ENCODE measurements at places on chromosomes 13 and 19.

DNA sequence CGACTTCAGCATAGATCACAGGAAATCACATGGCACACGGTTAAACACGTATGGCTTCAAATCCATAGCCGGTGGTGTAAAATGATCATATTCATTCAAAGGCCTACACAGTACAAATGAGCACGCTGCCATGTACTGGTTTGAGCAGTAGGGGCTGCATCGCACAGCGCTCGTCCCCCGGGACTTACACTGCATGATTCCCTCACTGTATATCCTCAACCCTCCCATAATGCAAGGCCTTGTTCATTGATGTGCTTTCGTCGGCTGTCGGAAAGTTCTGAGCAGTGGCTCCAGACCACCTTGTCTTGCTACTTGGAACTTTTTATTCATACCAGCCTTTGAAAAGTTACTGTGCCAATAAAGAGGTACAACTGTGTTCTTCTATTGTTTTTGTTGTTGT, 578.2 kb downstream of the MYO16 start:
- DNase-seq, result no peak

GRCh38 chr13:27980280-27980998, 8.1 kb downstream of the URAD start:
- DNase-seq, result no peak

DNA sequence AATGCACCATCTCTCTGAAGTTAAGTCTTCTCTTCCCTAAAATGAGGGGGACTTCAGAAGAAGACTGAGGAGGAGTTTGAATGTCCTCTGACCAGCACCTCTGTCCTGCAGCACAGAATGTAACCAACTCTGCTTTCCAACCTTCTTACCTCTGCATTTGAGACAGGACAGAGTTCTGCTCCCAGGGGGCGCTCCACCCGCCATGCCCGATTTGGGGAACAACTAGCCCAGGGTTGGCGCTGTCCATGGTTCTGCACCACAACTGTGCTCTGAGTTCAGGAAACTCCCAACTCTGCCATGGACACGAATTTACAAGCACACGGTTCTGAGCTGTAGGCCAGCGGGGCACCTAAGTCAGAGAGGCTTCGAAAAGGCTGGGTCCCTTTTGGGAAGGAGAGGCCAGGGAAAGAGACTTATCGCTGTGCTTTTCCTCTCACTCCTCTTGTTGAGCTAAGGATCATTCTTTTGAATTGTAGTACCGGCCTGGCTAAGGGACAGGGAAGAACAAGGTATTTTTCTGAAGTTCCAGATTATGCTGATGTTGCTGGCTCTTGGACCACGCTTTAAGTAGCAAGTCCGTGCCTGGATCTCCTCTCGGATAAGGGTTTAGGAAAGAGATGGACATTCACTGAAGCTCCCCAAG, 22.2 kb downstream of the SIGLEC5 start:
- peak; percentile 11 for DNase-seq

- no peak for DNase-seq
Observed at GRCh38 chr13:65937251-65937650, 1292.9 kb downstream of the PCDH9 start.

DNA sequence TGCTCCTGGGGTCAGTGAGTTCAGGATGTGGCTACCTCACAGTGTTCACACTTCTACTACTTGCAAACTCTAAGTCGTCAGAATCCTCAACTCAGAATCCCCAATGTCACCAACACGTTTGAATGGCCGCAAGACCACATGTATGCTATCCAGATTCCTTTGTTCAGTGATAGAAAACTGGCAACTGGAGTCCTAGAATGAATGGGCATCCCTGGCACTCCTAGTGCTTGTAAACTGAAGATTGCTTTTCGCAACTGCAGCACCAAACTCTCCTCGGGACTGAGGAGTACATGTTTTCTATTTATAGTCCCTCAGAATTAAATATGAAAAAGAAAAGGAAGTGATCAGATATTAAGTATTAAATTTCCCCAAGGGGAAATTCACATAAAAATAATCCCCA, 4.9 kb downstream of the SMAD9 start:
- DNase-seq, result no peak

GRCh38 chr19:29672933-29673336, 7.7 kb downstream of the PLEKHF1 start:
- no peak for DNase-seq

DNA sequence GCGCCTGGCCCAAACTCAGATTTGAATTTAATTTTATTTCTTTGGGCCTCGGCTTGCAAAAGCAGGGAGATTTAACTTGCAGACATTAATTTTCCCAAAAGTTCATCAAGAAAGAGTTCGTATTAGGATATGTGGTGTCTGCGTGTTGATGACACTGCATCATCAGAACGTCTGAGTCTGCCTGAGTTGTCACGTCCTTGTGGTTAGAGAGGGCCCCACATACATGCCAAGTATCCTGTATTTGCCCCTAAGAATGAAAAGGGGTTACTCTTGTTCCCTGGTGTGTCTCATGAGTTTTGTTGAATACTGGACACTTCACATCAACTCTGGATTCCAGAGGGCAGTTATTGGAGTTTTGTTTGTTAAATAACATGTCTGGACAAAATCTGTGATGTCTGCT, 5.6 kb upstream of the TEX29 start:
- no peak for DNase-seq

DNA sequence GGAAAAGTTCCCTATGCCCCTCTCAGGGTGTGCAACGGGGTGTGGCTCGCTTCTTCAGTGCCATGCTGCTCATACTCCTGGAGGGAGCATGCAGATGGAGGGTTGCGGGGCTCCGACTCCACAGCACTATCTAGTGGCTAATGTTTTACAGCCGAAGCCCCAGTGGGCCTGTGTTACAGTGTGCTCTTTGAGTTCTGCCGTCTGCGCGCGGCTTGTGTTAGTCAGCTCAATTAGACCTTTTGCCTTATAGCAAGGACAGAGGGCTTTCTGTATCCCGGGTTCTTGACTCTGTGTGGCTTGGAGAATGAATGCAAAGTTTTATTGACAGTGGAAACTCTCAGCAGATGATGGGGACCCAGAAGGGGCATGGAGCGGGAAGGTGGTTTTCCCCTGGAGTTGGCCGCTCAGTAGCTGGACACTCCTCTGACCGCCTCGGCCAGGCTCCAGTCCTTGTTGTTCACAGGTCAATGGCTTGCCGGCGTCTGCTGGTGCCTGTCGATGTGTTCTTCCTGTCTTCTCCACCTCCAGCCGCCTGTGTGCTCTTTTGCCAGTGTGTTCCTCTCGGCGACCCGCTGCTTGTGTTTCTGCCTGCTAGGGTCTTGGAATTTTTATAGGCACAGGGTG, 383.4 kb downstream of the LMO7 start:
- peak; percentile 55 for DNase-seq

GRCh38 chr13:109454167-109454917, 332.0 kb downstream of the IRS2 start:
- DNase-seq, result no peak

GRCh38 chr13:99436686-99437416, 64.4 kb upstream of the TM9SF2 start:
- peak; percentile 10 for DNase-seq

GRCh38 chr19:6596621-6597020, 5.7 kb upstream of the CD70 start:
- DNase-seq, result no peak

- no peak for DNase-seq
Observed at GRCh38 chr13:97548711-97549110, 114.7 kb downstream of the RAP2A start.

DNA sequence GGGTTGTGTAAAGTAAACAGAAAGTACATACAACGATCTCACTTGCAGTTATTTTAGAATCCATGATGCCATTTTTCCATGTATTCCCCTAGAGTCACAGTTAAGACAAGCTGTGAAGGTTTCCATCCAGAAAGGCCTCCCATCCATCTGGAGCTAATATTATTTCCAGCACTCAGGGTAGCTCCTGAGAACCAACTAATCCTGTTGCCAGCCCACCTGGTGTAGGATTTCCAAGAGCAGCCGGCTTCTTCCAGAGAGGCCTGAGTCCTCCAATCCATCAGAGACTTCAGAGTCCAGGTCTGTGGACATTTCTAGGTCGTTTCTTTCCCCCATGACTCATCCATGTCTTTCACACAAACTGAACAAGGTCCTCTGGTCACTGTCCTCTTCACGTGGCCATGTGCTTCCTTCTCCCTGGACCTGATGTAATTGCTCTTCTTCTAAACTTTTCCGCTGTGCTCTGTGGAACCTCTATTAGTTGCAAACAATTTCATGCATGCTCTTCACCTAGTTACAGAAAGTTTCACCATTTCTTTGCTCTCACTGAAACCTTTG, 270.3 kb upstream of the TMTC4 start:
- DNase-seq, result no peak

GRCh38 chr19:32362318-32362691, 16.9 kb downstream of the ZNF507 start:
- DNase-seq, result no peak

DNA sequence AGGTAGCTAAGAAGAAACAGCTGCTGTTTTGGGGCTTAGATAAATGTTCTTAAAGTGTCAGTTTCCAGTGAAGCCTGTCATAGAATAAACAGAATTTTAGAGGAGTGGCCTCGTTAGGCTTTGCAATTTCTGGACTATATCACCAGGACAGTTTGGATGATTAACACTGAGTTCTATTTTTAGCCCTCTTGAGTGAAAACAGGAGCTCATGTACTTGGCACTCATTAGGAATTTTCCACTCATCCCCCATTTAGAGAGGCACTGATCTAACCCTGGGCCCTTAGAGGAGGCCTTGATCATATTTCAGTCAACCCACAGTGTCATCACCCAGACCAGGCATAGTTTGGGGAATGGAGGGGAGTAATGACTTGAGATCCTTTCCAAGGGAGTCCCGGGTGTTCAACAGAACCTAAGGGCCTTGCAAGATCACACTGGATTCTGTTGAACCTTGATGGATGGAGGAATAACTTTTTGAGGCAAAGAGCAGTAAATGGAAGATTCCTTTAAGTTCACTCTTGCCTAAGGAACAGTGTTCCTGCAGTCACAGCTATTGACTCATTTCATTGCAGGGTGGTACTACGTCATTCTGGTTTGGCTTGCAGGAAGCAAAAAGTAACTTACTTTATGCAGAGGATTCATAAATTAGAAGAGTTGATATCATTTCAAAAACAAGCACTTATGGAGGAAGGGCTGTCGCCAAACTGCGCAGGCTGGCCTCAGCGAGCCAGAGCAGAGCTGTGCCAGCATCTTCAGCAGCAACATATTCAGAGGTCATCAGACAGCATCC, 160.2 kb downstream of the SLC7A1 start:
- DNase-seq, result no peak

DNA sequence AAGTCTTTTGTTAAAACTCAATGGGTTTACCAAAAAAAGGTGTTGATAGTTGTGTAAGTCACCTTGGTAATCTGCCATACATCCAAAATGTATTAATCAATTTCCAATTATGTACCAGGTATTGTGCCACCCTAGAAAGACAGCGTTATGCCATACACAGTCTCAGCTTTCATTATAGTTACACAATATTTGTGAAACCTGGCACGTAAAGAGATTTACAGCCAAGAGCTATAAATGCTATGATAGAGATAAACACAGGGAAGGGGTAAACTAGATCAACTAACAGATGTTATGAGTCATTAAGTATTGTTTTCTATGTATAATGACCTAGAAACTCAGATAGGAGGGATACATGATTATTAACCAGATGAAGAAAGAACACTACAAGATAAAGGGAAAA, 725.6 kb upstream of the SLITRK5 start:
- no peak for DNase-seq

- no peak for DNase-seq
Observed at GRCh38 chr13:26228096-26228495, 6.0 kb upstream of the RNF6 start.

- DNase-seq, result no peak
Observed at GRCh38 chr19:8638078-8638619, 7.7 kb downstream of the NFILZ start.

GRCh38 chr19:17950310-17951156, 16.4 kb upstream of the KCNN1 start:
- no peak for DNase-seq

DNA sequence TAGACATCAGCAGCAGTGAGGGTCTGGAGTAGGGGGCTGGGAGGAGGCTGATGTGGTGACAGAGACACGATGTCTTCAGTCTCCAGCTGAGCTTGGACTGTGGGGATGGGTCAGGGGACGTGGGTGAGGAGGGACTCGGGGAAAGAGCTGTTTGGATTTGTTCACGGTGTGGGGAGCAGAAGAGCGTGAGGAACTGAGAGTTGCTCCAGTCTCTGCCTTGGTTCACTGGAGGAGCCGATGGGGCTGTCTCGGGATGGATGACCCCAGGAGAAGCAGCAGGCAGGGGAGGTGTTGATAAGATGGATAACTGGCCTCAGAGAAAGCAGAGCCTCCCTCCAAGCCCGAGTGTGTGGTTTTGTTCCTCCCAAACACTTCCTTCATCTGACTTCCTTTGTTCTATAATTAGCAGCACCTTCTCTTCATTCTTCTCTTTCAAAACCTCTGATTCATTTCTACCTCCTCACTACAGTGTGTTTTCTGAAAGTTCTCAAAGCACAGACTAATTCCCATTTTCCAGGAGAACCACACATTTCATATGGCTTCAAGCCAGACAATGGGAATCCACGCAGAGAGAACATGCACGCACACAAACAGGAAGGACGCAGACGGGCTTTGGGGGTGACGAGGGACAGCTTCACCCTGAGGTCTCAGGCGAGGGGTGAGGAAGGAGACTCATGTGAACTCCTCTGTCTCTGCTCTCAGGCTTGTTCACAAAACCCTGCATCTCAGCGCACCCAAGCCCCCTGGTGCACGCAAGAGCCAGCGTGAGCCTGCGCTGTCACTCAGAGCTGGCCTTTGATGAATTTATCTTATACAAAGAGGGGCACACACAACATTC, 18.6 kb downstream of the LAIR2 start:
- no peak for DNase-seq

DNA sequence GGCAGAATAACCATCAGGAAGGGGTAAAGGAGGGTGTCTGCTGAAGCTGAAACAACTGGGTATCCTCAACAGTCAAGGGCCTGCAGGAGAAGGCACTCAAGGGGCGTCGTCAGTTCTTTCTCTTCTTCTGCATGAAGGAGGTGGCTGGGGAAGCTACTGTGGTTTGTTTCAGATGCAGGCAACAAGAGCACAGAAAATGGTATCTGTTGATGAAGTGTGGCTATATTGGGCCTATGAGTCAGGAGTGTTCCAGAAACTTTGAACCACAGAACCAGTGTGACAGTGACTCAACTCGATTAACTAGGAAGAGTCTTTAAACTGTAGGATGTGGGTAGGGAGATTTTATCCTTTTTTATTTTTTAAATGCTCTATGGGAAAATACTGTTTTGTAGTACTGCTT, 686.3 kb downstream of the FGF9 start:
- no peak for DNase-seq

DNA sequence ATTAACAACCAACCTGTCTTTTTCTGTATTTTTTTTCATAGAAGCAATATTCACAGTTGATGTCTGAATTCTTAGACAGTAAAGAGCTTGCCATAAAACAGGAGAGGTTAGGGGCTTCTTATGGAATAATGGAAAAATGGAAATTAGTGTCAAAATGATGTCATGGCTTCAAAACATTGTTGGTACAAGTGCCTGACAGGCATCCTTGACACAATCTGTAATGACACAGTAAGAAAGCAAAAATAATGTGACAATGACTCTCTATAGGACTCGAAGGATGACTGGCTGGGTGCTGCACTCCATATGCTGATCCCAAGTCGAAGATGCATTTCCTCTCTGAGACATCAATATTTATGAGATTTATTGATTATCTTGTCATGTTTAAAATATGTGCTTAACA, 205.3 kb upstream of the DACH1 start:
- DNase-seq, result no peak

Measured in C1 segment of cervical spinal cord (tissue), 14 donors.